ENCODE measurements at places on chromosomes 3 and 15.

GRCh38 chr3:7015683-7016440 is 154.9 kb downstream of the GRM7 start:
- DNase-seq: no peak

GRCh38 chr3:117052395-117052794 is 342.8 kb downstream of the TUSC7 start:
- no peak for DNase-seq

GRCh38 chr3:15288331-15289035 is 43.9 kb downstream of the SH3BP5 start:
- no peak for DNase-seq

- no peak for DNase-seq
Measured at GRCh38 chr15:65336493-65337435, 32.3 kb downstream of the RNU5B-1 start.

DNA sequence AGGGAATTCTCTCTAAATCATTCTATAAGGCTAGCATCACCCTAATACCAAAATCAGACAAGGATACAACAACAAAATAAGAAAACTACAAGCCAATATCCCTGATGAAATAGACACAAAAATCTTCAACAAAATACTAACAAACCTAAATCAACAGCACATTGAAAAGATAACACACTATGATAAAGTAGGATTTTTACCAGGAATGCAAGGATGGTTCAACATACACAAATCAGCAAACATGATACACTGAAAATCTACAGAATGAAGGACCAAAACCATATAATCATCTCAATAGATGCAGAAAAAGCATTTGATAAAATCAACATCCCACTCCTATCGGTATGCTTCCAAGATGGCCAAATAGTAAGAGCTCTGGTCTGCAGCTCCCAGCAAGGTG is 39.5 kb downstream of the ALDH1A2 start:
- DNase-seq: no peak

DNA sequence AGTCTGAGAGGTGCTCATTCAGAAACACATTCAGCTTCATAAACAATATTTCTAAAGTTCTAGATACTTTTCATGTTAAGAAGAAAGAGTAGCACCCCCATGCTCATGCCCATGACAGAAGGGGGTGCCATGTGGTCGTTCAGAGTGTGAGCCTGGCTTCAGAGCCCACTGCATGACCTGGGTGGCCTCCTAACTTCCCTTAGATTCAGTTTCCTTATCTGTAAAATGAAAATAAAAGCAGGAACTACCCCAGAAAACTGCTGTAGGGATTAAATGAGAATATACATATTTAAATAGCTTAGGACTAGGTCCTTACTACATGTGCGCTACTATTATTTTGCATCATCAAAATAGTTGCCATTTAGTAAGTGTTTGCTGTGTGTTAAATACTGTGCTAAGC is 69.2 kb downstream of the ABHD5 start:
- DNase-seq: no peak

- no peak for DNase-seq
Measured at GRCh38 chr3:78091478-78092119, 1051.7 kb downstream of the ROBO2 start.

GRCh38 chr3:140914384-140914945 is 27.2 kb upstream of the SLC25A36 start:
- no peak for DNase-seq
